Stimulated activated CD4-positive, alpha-beta T cell treated with anti-CD3 and anti-CD28 coated beads, Interleukin-1b, Interleukin-23, amount 100 ng/mL, for 1 hour (primary cell): ENCODE measurements at places on chromosomes 1 and 21.

DNA sequence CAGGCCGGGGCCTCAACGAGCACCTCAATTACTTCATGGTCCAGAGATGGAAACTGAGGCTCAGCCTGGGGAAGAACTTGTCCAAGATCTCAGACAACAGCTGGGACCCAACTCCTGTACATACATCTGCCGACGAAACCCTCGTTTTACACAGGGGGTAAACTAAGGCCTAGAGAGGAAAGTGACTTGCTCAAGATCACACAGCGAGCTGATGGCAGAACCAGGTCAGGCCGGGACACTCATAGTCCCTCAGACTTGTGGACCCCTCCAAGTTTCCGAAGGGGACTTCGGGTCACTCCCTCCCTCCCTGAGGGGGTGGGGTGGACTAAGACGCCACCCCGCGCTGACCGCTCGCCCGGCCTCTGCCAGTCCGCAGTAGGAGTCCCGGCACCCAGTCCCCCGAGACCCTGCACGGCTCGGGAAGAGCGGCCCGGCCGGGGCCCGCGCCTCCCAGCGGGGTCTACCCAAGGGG lies 430 bp downstream of the WASF2 start:
- DNase-seq: no peak

DNA sequence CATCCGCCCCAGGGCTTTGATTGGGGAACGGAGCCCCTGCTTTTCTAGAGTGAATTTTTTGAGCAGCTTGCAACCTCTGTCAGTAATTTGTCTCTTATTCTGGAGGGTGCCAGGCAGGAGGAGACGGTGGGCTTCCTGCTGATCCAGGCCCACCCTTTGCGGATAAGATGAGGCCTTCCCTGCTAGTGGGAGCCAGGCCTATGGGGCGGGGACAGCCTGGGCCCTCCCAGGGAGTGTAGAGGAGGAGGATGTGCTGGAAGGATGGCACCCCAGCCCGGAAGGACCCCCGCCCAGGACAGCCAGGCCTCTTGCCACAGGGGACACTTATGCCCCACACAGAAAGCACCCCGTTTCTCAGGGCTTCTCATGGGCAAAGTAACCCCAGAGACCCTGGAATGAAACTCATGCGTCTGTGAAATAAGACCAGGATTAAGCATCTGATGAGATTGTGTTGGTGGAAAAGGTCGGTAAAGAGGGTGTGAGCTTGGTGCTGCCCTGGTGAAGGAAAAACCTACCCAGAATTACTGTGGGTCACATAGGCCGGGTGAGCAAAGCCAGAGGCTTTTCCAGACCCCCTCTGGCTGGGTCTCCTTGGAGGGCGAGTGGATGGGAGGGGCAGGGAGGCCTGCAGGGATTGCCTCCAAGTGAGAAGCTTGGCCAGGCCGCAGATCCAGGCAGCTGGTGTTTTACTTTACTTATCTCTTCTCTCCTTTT lies 118.7 kb downstream of the SIK1 start:
- DNase-seq: no peak

DNA sequence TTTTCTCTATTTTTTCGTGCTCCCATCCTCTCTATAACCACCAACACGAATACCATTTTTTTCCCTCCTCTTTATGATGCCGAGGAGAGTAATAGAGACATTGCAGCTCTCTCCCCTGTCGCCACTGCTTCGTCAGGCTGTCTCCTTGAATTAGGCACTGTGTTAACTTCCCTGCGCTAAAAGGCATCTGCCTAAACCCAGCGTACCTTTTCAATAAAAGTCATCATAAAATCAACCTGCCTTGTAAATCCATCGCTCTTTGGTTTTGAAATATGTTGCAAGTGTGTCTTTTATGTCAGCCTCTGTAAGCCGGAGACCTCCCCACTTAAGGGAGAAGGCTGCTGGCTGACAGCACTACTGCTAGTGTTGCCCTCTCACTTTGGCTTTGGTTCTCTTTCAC lies 8.7 kb downstream of the RNF220 start:
- no peak for DNase-seq

GRCh38 chr1:53942127-53942957 lies 3.2 kb downstream of the IFT25 start:
- DNase-seq: no peak

- DNase-seq: no peak
Observed at GRCh38 chr1:66758241-66758755, 6.0 kb downstream of the DYNLT5 start.

GRCh38 chr1:18637962-18638834 lies 7.6 kb downstream of the PAX7 start:
- no peak for DNase-seq

- DNase-seq: no peak
Observed at GRCh38 chr21:44708866-44709425, 2.4 kb downstream of the TSPEAR start.

- no peak for DNase-seq
Observed at GRCh38 chr21:40080385-40080784, 213.1 kb downstream of the PCP4 start.

GRCh38 chr1:185244015-185244747 lies 72.9 kb downstream of the IVNS1ABP start:
- peak; percentile 7 for DNase-seq
